ENCODE measurements at places on chromosomes 3 and 15.

- no peak for DNase-seq
These were observed 125.0 kb upstream of the TRIM42 start for GRCh38 chr3:140552898-140553297.

DNA sequence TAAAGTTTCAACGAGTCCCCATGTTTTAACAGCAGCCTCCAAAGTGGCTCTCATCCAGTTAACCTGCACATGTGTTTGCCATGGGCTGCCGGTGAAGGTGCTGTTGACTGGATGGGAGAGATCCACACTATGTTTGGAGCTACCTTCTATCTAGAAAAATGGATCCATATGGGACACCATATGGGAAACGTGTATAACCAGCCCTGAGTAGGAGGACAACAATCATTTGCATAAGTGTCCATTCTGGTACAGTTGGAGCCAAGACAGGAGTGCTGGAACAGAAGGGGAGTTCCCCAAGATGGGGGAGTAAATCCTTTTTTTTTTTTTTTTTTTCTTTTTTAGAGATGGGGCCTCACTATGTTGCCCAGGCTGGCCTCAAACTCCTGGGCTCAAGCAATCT lies 36.6 kb downstream of the MKRN2 start:
- DNase-seq = no peak

GRCh38 chr15:99967841-99968371 lies 234.7 kb upstream of the LYSMD4 start:
- no peak for DNase-seq

DNA sequence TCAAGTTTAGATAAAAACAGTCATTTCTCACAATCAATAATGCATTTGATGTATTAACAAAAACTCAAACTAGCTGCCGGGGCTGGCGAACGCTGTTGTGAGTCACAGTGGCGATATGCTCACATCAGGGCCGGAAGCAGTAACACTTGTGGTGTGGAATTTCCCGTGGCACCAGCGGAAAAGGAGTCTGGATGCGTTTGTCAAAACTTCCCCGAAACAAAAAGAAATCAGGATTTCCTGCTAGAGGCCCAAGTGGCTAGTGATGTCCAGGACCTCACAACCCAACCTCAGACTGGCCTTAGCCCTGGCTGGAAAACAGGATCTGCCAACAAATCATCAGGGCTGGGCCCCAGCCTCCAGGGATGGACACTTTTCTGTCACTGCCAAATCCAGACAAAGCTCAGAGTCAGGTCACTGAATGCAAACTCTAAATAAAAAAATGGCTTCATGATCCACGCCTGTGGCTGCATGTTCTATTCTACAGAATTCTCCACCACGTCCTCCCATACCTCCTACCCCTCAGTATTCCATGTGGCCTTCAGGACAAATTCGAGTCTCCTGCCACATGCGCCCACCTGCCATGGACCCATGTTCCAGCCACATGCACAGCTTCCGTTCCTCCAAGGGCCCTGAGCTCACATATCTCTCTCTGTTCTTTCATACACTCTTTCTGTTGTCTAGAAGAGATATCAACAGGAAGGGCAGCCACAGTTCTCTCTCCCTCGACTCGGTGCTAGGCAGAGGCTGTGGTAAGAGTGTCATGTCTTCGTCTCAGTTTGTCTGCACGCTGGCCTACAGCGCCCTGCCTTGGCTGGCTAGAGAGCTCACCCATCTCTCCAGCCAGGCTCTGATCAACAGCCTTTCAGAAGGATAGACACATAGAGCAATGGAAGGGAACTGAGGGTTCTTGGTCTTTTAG lies 35.4 kb downstream of the EHD4 start:
- DNase-seq = no peak

- no peak for DNase-seq
These were observed 86.9 kb downstream of the PEX5L start for GRCh38 chr3:179949869-179950268.

- no peak for DNase-seq
These were observed 459.5 kb downstream of the FOXP1 start for GRCh38 chr3:71124048-71124447.

DNA sequence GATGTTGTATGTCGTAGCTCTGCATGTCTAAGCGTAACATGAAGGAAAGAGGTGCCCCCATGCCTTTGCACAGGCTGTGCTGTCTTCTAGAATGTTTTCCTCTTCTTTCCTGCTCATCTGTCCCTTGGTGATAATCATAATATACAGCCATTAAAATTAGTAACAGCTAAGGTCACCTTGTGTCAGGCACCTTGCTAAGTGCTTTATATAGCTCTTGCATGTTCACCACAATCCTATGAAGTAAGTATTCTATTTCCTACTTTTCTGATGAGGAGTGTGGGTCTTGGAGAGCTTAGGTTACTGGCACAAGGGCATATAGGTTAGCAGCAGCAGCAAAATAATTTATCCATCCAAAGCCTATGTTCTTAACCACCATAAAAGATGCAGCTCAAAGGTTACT lies 754.4 kb downstream of the NTRK3 start:
- no peak for DNase-seq

DNA sequence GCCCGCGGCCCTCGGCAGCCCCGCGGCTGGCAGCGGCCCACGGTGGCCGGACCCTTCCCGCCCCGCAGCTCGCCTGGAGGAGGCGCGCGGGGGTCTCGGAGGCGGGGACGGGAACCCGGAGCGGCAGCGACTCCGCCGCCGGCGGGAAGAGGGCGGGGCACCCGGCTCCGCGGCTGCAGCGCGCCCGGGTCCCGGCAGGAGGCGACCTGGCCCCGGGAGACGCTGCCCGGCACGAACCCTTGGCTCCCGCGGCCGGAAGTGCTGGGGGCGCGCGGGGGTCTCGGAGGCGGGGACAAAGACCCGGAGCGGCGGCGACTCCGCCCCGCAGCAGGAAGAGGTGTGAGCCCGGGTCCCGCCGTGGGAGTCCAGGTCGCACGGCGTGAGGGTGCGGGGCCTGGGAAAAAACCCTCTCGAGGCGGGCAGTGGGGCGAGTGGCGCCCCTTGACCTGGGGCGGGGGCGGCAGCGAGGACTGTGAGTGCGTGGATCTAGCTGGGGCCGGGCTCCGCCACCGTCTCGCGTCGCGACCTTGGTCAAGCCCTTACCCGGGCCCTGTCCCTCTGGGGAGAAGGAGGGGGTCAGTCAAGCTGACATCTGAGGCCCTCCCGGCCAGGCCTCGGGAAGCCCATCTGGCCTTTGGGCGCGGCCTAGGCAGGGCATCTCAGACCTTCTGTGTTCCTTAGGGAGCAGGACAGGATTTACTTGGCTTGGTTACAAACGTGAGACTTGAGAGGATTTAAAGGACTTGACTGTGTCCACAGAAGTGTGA lies at the start of gene CIB2:
Gene CIB2 (minus strand): TSS at position 151 of the 767 bp plus-strand sequence. CDS start 230 bp downstream, outside the sequence.
- DNase-seq = peak; percentile 95

Measured in HEK293T (cell line).